ENCODE measurements at places on chromosomes 1 and 21.

DNA sequence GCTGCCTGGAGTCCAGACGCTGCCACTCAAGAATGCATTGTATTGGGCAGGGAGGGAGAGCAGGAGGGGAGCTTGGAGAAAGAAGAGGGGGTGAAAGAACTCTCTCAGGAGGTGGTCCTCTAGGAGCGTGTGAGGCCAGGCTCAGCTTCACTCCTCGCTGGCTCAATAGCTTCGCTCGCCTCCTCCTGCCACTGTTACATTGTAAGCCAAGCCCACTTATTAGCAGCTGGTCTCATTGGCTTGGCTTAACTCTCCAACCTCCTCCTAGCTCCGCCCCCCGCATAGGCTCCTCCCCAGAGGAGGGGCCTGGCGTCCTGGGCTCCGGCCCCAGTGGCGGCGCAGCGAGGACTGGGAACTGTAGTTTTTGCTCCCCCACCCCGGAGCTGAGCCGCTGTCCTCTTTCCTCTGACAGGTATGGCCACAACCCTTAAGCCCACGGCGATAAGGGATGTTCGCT lies at the start of gene KCNN3:
KCNN3 (minus strand) TSS at position 167 of the 457 bp plus-strand sequence. CDS start 317 bp downstream, outside the sequence.
- peak; percentile 92 for DNase-seq

DNA sequence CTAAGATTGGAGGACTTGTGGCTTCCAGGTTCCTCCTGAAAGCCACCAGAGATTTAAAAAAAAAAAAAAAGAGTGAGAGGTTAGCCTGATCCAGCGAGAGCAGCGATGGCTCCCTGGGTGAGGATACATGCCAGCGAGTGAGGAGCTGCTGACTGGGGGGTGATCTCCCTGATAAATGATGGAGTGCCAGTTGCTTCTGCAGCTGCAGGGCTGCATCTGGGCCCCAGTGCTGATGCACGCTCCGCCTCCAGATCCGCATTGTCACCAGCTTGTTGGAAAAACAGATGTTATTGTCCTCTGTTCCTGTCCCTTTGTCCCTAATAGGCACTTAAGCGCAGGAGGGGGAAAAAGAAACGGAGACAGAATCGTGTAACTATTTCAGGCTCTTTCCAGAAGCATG lies 28.6 kb downstream of the UBIAD1 start:
- no peak for DNase-seq

GRCh38 chr1:40582116-40582515 lies 50.7 kb downstream of the ZNF684 start:
- no peak for DNase-seq

- peak; percentile 87 for DNase-seq
These were observed 34.8 kb upstream of the PRELP start for GRCh38 chr1:203440771-203441170.

DNA sequence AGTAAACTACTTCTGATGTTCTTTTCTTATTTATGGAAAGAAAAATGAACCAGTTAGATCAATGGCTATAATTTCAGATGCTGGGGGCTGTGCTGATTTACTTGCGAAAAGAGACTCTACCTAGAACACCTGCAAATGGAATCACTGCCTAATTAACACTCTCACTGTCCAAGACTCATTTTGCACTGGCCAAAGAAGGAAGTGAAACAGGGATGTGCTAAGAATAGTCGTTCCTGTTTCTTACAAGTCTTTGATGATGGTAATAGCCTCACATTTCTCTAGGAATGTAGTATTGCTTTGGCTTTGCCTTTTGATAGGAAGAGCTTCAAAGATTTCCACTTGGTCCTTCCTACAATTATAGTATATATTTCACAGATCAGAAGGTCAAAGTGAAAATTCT lies 12.7 kb upstream of the TSNAX start:
- DNase-seq, result no peak

GRCh38 chr1:57770772-57771171 lies 346.9 kb upstream of the DAB1 start:
- DNase-seq, result no peak

DNA sequence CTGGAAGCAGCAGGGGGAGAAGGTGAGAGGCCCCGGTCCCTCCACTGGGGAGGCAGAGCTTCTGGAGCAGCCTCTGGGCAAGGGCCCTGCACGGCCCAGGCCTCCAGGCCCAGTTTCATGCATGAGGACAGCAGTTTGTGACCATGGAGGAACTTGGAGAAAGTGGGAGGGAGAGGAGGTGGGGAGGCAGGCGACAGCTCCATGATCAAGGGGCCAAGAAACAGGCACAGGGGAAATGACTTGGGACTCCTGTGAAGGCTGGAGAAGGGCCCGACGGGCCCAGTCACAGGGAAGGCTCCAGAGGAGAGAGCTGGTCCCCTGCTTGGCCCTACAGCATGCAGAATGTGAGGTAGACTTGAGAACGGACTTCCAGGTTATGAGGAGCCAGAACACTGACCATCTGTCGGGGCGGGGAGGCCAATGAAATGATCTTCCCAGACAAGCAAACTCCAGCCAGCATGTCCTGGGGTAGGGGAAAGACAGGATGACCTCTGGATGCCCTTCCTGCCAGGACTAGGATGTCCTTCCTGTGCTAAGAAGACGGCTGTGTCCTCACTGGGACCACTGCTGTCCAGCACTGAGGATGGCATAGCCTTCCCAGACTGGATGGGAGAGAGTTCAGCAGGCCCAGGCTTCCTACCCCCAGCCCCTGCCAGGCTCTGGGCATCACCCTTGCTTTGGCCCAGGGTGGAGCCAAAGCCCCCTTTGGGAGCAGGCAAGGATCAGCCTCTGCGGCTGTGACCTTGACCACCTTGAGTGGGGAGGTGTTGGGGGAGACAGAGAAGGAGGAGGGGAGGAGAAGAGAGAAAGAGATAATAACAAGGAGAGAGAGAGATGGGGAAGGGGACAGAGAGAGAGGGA lies 548.2 kb downstream of the PTPRU start:
- DNase-seq, result no peak

DNA sequence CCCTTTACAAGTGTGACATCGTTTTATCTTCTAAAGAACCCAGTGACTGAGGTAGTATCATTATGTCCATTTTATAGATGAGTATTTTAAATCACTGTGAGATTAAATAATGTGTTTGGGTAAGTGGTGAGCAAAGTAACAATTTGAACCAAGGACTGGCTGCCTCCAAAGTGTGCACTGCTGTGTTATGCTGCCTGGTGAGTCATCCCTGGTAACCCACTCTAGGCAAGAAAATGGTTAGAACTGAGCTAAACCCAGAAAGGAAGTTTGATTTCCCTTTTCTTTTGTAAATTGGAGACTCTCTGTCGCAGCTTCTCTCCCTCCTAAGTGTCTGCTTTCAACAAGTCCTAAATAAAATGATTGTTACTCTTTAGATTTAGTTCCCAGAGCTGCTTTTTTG lies 342.8 kb upstream of the KAZN start:
- no peak for DNase-seq

DNA sequence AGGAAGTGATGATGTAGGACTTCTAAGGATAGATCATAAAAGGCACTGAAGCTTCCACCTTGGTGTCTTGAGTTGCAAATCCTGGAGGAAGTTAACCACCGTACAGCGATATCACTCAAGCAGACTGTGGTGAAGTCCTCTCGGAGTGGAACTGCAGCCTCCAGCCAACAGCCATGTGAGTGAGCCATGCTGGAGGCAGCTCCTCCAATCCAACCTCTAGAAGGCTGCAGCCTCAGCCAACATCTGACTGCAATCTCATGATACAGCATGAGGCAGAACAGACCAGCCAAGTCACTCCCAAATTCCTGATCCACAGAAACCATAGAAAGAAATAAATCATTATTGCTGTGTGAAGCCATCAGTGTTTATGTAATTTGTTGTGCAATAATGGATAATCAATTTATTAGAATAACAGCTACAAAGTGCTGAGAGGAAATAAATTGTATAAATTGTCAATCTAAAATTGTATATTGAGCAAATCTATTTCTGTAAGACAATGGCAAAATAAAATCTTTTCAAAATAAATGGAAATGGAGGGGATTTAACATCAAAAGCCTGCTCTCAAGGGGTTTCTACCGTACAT lies 65.0 kb downstream of the PRSS38 start:
- no peak for DNase-seq

GRCh38 chr1:210684466-210685294 lies 356.0 kb downstream of the HHAT start:
- DNase-seq, result no peak

Measured in suprapubic skin (tissue), 4 donors.